ENCODE measurements at places on chromosomes 1 and 21. TPM values are rescaled to one million over a fixed set of nuclear protein-coding genes. Genes with fewer than 3 reads are reported as not detected.

Gene PLA2G4A
- 17.4 TPM for total RNA-seq

Gene DUSP10
- 7.3 TPM for total RNA-seq

Gene ARMH1
- 0.60 TPM for total RNA-seq

Gene HPDL
- 1.1 TPM for total RNA-seq

Gene HTR6
- not detected for total RNA-seq

Gene PLA2G2D
- total RNA-seq = not detected

Gene PPM1J
- total RNA-seq = 0.82 TPM

Gene GPR161
- total RNA-seq = 20.0 TPM

Gene FAM3B
- not detected for total RNA-seq

Gene MTX1
- 30.1 TPM for total RNA-seq

Gene B4GALT2
- 64.8 TPM for total RNA-seq

Gene PER3
- total RNA-seq = 2.0 TPM

Gene TMPRSS2
- total RNA-seq = not detected

Gene RUSC1
- total RNA-seq = 6.0 TPM

Gene FDPS
- total RNA-seq = 100 TPM

Gene TAF1A
- total RNA-seq = 6.5 TPM

Gene DCST2
- not detected for total RNA-seq

Gene C1orf210
- 0.35 TPM for total RNA-seq

Gene H6PD
- total RNA-seq = 20.7 TPM

Gene LEFTY1
- total RNA-seq = 0.23 TPM

Gene SNRNP40
- total RNA-seq = 71.3 TPM

Gene RGS18
- not detected for total RNA-seq

Gene DNM3
- total RNA-seq = 1.9 TPM

Gene BNIPL
- total RNA-seq = 0.08 TPM

Gene TESK2
- total RNA-seq = 2.6 TPM

Gene CIART
- total RNA-seq = 4.2 TPM

Gene S100A2
- 1.1 TPM for total RNA-seq
